ENCODE measurements at places on chromosomes 3 and 15. TPM values are rescaled to one million over a fixed set of nuclear protein-coding genes. Genes with fewer than 3 reads are reported as not detected.

- H3K27ac ChIP-seq: peak overlapping the region; percentile 95
- peak overlapping the region; percentile 93 for H3K4me3 ChIP-seq
- peak; percentile 33 for DNase-seq
- H3K27me3 ChIP-seq: no peaks in the 10 kb centered on the region
- peaks cover 22% of the 10 kb centered on the region for H3K36me3 ChIP-seq
These were observed 1.7 kb downstream of the TIPARP start for GRCh38 chr3:156675830-156676767.

DNA sequence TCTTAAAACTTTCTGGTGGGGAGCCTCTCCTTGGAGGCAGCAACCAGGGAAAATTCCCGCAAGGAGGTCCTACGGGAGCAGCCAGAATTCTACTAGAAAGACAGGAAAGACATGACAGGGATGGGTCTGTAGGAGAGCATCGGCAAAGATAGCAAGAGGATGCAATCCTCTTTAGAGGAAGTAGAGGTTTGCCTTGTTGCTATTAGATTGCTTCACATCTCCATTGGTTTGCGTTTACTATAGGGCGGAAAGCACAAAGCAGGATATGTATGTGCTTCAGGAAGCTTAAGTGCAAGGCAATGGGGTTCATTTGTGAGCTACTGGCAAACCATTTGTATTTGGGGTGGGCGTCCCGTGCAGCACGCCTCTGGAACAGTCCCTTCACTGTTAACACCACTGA, 193.0 kb downstream of the RORA start:
- no peak overlapping the region for H3K4me3 ChIP-seq
- DNase-seq: no peak
- no peaks in the 10 kb centered on the region for H3K4me1 ChIP-seq

DNA sequence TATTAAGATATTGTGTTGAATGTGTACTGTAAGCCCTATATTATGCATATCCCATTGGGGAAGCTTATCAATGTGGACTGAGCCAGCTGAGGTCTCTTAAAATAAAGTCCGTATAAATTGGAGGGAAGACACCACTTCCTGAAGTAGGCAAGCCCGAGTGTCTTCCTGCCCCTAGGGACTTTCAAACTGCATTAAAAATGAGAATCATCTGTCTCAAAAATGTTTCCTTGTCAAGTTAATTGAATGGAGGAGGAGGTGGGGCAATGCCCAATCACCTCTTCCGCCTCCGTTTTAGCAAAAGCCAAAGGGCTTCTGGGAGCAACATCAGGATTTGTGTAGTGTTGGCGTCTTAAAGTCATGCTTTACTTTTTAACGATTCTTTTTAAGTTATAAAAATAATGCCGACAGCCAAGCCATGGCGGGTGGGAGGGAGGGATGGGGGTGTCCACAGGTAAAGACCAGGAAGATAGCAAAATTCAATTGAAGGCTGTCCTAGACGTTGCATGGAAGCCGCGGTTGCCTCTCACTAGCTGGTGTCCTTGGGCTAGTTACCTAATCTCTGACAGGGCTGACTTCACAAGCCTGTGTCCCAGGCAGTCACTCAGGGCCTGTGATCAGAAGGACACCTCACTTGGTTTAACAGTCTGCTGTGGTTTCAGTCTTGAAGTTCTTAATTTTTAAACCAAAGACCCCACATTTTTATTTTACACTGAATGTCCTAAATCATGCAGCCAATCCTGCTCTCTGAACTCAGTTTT, 524.9 kb upstream of the PROK2 start:
- H3K27ac ChIP-seq: no peak overlapping the region
- peaks cover 11% of the 10 kb centered on the region for H3K4me1 ChIP-seq
- no peak for DNase-seq
- H3K27me3 ChIP-seq: no peaks in the 10 kb centered on the region

- no peak overlapping the region for H3K4me3 ChIP-seq
- H3K27me3 ChIP-seq: no peaks in the 10 kb centered on the region
- H3K36me3 ChIP-seq: no peaks in the 10 kb centered on the region
- no peaks in the 10 kb centered on the region for H3K4me1 ChIP-seq
These were observed 13.2 kb downstream of the MEGF11 start for GRCh38 chr15:66240240-66240794.

Gene DVL3
- 38.5 TPM for total RNA-seq

Measured in CD8-positive, alpha-beta memory T cell (primary cell).